ENCODE measurements at places on chromosomes 4 and X. TPM values are rescaled to one million over a fixed set of nuclear protein-coding genes. Genes with fewer than 3 reads are reported as not detected.

- ATAC-seq = no peak
Measured at GRCh38 chr4:150999086-150999485, 16.0 kb downstream of the LRBA start.

DNA sequence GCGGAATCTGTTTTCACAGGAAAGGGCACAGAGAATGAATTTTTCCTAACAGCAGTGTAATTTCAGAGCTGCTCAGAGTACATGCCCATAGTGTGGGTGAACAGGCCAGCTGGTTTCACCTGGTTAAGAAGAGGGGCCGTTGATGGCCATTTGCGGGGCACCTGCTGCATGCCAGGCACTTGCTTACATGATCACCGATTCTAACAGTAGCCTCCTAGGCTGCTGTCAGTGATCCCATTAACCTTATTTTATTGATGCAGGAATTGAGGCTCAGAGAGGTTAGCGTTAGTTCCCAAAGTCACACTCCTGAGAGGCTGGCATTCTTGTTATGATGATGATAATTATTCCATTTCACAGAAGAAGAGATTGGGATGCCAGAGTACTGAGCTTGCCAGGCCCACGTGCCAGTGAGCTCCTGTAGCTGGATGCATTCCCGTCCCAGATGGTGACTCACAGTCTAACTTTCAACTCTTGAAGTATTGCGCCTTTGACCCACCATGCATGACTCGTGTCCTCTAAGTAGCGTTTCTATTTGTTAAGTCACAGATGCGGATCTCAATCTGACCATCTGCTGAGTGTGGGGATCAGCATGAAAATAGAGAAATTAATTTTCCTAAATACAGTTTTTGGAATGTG is 76.5 kb downstream of the PSAPL1 start:
- ATAC-seq = peak; percentile 66

DNA sequence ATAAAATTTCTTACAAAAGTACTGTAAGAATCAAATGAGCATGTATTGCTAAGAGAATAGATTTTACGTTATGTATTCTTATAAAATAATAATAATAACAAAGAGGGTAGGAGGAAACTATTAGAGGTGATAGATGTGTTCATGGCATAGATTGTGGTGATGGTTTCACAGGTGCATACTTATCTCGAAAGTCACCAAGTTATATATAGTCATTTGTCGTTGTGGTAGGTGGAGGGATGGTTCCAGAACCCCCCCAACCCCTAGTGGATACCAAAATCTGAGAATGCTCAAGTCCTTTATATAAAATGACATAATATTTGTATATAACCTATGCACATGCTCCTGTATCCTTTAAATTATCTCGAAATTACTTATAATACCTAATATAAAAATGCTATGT is 36.7 kb upstream of the H2AZ1 start:
- no peak for ATAC-seq

Gene CEP44
- total RNA-seq = 9.9 TPM

GRCh38 chrX:51802917-51803688 is 59.9 kb downstream of the GSPT2 start:
- peak; percentile 48 for ATAC-seq

Gene VCX
- total RNA-seq = not detected

Gene DOK7
- total RNA-seq = 0.36 TPM
